ENCODE measurements at places on chromosomes 5 and 9.

- no peak for DNase-seq
Observed at GRCh38 chr9:78881295-78881694, 584.4 kb downstream of the PSAT1 start.

DNA sequence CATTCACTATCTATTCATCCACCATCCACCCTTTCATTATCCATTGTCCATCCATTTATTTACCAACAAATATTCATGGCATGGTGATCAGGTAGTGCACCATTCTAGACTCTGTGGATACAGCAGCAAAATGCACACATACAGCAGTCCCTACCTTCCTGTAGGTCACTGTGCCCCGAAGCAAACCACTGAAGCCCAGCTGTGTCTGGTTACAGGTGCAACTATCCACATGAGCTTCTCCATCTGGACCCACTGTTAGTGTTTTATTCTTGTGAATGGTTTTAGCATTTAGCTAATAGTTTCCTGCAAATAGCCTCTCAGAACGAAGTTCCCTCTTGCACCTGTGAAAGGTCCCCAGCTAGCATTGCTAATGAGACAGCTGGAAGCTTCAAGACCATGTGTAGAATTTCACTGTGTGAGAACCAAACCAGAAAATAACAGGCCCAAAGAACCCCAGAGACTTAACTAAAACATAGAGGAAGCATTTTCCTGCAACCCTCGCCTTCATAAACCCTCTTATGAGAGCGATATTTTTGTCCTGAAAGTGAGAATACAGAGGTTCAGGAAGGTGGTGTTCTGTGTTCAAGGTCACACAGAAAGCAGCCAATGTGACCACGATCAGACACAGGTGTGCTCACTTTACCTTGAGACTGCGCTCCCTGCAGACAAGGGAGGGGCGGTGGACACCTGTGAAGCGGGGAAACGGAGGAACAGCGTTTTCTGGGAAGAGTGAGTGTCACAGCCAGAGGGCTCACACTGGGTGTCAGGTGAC, 18.5 kb downstream of the PAEP start:
- no peak for DNase-seq

DNA sequence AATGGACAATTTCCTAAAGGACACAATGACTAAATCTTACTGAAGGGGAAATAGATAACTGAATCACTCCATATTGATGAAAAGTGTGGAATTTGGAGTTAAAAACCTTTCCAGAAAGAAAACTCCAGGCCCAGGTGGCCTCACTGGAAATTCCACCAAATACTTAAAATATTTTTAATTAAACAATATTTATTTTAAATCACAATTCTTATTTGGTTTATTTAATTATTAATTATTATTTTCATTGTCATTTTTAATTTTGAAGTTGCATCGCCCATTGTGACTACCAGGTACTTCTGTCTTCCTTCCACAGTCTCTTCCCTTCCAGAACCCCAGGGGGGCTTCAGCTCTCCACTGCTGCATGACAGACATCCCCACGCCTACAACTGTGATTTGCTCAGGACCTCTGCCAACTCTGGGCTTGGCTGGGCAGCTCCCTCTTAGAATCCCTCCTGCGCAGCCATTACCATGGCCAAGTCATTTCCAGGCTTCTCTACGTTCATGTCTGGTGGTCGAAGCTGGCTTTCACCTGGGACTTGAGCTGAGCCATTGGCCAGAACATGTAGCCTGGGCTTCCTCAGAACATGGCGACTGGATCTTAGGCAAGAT, 16.4 kb upstream of the GADD45G start:
- DNase-seq = no peak

DNA sequence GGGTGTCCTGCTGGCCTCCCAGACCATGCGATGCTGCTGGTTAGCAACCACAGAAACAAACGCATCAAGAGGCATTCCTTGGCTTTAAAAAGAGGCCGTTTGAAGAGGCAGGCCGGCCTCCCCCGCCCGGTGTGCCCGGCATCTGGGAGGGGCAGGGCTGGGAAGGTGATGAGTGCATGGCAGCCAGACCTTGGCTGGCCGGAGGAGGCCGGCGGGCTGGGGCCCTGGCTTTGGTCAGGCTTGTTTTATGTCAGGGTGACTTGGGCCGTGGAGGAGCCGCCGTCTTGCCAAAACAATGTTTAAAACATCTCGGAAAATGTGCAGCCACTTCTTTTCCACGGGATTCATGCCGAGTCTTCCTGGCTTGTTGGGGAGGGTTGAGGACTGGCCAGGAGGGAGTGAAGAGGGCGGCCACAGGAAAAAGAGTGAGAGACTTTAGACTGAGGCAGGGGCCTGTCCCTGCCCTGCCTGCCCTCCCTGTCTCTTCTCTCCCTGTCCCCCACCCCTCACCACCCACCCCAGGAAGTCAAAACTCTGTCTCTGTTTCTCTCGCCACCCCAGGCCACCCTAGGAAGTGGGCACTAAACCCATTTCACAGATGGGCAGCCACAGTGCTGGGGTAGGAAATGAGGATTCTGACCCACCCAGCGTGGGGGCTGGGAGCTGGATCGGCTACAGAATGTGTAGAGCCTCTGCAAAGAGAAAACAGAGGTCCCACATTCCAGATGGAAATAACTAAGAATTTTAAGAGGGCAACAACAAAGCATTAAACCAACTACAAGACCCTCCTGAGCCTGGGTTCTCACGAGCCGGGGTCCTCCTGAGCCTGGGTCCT, 143.0 kb downstream of the RXRA start:
- no peak for DNase-seq

- DNase-seq = no peak
Observed at GRCh38 chr5:65364907-65365306, 116.8 kb downstream of the ADAMTS6 start.

GRCh38 chr5:44714871-44715561, 93.7 kb upstream of the MRPS30 start:
- DNase-seq = no peak

DNA sequence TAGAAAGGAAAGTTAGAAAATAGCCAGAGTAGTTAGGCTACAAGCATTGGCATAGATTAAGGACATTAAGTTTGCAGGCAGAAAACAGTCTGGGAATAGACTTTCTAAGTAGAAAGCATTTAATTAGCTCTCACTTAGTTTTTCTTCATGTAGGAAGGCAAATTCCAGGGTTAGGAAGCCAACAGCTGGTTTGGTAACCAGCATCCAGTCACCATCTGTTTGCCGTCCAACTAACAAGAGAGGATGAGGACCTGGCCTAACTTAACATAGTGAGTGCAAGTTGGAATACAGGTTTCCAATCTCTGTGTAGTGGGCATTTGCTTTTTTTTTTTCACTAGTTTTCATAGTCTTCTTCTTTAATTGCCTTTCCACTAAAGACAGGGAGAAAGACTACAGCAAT, 121.7 kb upstream of the NR3C1 start:
- no peak for DNase-seq
